DMS79 treated with DMSO at 0.1 percent for 48 hours (cell line): ENCODE measurements at places on chromosomes 16 and 17.

DNA sequence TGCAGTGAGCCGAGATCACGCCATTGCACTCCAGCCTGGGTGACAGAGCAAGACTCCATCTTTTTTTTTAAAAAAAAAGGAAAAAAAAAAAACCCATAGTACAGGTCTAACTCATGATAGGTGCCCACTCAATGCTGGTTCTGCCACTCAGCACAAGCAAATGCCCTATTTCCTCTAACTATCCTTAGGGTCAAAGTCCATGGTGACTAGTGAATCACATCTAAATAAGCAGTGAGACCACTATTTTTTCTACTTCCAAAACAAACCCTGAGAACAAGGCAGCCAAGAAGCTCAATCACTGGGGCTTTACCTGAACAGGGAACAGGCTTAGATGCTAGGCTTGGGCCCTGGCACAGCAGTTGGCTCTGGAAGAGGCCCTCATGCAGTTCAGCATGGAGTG is 3.4 kb downstream of the BLTP2 start:
- no peak for DNase-seq

DNA sequence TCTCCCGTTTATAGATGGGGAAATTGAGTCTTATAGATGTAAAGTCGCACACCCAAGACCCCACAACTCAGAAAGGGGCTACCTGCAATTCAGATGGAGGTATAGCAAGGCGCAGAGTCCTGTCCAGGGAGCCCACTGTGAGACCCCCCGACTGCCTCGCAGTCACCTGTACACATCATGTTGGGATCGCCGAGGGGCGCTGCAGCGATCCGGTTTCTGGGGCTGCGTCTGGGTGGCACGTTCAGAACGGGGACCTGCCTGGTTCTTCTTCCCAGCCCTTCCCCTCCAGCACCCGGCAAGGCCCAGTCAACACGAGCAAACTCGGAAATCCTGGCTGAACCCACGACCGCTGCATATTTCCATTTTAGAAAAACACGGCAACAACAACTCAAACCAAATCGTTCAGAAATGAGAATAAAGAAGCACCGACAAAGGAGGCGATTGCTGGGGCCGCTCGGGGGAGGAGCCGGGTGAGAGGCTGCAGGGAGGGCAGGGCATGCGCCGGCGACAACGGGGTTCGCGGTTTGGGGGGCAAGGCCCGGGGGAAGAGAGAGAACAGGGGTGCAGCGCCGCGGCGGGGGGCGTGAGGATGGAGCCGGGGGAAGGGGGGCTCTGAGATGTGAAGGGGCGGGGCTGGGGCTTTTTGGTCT is 643 bp downstream of the HSDL1 start:
- no peak for DNase-seq

DNA sequence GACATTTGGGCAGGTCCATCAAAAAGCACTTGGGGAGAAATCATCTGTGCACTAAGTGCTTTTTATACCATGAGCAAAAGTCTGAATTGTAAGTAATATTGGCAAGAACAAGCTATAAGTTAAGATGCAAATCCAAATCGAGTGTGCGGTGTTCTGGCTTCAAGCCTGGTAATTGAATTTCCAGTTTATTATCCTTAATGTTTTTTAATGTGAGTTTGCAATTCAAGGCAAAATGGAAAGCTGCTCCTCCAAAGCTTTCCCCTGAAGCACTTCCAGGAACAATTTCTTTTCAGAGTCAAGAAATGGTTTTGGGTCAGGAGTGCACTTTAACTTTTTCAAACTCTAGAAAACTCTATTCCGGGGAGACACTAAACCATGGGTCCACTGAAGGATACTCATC is 445.7 kb downstream of the TOX3 start:
- DNase-seq, result peak; percentile 42

- no peak for DNase-seq
These were observed 163.2 kb downstream of the PPM1E start for GRCh38 chr17:58918884-58919283.

GRCh38 chr17:32755045-32755805 is 121.7 kb downstream of the MYO1D start:
- peak; percentile 35 for DNase-seq

DNA sequence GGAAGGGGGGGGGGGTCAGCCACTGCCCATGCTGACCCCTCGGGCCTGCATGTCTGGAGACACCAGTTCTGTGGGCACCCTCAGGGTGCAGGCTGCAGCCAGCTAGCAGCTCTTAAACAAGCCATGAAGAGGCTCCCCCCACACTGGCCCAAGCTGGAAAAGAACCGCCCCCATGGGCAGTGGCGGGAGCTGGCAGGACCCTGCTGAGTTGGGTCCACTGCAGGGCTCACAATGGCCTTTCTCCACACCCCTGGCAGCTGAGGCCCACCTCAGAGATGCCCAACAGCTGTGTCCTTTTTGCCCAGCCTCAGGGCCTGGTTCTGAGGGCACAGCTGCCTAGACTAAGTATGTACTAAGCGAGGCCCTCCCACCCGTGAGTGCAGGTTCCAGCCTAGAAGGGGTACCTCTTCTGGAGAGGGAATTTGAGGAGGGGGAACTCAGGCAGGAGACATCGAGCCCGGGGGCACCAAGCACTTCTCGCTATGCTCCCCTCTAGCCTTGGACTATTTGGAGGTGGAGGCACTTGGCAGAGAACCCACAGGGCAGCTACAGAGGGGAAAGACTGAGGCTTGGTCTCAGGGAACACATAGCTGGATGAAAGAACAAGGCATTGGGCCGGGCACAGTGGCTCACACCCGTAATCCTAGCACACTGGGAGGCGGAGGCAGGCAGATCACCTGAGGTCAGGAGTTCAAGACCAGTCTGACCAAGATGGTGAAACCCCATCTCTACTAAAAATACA is 3.2 kb downstream of the THRA start:
- no peak for DNase-seq

DNA sequence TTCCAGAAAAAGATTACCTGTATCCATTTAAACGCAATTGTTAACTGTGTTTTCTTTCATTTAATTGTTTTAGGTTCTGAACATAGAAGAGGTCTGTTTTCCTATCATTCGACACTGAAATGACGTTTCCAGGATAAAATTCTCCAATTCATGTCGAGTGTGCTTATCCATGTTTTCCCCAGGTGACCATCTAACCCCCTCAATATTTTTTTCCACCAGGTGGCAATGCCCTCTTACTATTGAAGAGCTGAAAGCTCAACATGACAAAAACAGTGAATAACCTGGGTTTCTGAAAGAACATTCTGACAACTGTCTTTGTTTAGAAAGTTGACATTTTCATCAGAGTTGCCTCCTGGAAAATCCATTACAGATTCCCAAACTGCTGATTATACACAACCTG is 948.7 kb downstream of the KCNJ2 start:
- DNase-seq, result peak; percentile 12

DNA sequence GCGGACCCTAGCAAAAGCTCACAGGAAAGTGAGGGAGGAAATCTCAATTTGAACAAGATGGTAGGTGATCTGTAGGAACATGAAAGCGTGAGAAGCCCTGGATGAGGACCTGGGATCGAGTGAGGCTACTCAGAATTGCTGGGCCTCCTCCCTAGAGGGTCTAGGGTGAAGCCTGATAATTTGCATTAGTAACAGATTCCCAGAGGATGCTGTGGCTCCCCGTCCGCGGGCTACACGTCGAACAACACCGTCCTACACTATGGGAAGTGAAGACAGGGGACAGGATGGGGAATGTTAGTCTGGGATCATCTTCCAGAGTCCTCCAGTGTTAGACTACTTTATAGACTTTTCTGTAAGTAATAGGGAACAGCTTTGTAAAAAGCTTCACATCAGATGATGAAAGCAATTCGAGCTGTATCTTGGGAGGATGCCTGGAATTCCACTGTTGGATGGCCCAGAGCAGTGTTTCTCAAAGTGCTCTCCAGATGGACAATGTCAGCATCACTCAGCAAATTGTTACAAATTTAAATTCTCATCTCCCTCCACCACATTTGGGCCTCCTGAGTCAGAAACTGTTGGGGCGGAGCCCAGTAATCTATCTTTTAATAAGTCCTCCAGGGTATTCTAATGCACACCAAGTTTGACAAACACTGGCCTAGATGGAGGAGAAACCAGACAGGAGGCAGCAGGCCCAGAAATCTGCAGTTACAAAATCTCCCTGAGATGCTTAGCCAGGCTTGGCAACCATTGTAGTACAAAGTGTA is 6.5 kb downstream of the FNDC8 start:
- DNase-seq, result no peak

- no peak for DNase-seq
These were observed 221.2 kb downstream of the CA10 start for GRCh38 chr17:51937264-51937663.

DNA sequence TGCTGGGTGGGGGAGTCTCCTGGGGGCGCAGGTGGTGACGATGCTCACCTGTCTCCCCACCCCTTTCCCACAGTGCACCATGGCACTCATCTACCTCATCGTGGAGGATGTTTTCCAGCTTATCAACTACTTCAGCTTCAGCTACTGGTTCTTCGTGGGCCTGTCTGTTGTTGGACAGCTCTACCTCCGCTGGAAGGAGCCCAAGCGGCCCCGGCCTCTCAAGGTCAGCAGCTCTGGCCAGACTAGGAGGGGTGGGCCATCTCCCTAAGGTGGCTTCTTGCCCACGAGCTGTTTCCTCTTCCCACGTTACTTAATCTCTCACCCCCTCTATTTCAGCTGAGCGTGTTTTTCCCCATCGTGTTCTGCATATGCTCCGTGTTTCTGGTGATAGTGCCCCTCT is 14.5 kb downstream of the SLC7A6OS start:
- no peak for DNase-seq

GRCh38 chr17:29595943-29596774 is 3.2 kb downstream of the ANKRD13B start:
- DNase-seq, result peak; percentile 6

GRCh38 chr17:57372156-57372555 is 115.8 kb downstream of the MSI2 start:
- peak; percentile 28 for DNase-seq

DNA sequence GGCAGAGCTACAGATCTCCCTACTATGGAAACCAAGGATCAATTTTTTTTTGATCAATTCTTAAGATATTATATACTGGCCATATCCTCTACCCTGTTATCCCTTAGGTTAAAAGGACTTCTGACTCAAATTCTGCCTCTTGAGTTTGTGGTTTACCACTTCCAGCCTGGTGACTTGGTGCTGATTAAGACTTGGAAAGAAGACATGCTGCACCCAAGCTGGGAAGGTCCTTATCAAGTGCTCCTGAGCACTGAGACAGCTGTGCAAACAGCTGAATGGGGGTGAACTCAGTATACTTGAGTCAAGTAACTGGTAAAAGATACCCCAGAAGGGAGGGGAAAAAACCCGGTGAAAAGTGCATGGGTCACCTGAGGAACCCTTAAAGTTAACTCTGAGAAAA is 20.5 kb upstream of the SPACA3 start:
- DNase-seq, result peak; percentile 69

- peak; percentile 47 for DNase-seq
These were observed 878 bp downstream of the TAOK1 start for GRCh38 chr17:29390851-29391631.

DNA sequence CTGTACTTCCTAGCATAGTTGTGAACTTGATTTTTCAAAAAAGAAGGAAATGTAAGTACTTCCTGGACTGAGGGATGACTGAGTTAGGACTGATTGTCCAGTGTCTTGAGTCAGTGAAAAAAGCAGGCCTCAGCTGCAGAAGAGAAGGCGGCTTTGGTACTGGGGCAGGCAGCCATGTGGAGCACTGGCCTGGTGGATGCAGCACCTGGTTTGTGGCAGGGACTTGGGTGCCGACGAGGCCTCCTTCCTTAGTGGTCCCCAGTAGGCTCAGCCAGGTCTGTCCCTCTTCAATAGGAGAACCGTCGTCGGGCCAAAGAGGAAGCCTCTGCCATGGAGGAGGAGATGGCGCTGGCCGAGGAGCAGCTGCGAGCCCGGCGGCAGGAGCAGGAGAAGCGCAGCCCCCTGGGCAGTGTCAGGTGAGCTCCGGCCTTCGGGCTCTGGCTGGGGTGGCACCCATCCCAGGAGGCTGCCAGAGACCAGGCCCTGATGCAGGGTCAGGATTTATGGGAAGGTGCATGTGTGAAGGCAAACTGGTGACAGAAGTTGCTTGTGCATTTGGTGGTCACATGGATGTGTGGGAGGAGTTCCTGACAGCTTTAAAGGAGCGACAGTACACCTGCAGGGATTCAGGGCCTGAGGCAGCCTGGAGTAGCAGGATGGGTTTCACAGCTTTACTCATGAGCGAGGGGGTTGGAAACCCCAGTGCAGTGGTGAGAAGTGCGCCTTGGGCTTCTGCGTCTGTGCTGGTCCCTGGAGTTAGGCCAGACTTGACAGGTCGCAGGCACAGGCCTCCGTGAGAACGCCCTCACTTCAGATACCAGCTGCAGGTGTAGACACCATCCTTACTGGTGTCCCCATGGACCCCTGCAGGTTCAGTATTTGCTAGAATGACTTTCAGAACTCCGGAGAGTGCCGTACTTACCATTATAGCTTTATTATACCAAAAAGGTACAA is 17.3 kb downstream of the DHX38 start:
- no peak for DNase-seq

DNA sequence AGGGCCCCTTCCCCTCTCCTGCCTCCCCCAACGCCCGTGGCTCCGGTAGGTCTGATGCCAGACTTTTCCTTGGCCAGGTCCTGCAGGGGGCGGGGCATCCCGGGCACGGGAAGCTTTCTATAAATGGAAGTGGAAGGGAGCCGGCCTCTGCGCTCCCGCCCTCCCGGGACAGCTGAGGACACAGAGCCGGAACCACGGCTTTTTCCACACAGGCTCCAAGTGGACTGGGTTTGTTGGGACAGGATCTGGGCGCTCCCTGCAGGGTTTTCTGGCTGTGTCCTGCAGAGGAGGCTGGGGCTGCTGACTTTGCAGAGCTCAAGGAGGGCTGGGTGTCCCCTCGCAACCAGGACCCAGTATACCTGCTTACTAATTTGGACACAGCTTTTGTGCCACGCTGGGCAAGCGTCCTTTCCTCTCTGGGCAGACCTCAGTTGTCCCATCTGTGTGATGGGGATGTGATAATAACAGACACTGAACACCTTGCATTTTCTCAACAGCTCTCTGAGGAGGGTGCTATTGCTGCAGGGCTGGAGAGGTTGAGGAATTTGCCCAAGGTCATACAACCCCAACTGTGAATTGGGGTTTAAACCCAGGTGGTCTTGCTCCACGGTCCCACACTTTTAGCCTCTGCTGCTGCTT is 1.8 kb downstream of the TNS4 start:
- peak; percentile 80 for DNase-seq

- DNase-seq, result no peak
These were observed 20.1 kb upstream of the SP6 start for GRCh38 chr17:47871048-47871447.

GRCh38 chr17:73363442-73364154 is 51.8 kb upstream of the CDC42EP4 start:
- DNase-seq, result no peak

DNA sequence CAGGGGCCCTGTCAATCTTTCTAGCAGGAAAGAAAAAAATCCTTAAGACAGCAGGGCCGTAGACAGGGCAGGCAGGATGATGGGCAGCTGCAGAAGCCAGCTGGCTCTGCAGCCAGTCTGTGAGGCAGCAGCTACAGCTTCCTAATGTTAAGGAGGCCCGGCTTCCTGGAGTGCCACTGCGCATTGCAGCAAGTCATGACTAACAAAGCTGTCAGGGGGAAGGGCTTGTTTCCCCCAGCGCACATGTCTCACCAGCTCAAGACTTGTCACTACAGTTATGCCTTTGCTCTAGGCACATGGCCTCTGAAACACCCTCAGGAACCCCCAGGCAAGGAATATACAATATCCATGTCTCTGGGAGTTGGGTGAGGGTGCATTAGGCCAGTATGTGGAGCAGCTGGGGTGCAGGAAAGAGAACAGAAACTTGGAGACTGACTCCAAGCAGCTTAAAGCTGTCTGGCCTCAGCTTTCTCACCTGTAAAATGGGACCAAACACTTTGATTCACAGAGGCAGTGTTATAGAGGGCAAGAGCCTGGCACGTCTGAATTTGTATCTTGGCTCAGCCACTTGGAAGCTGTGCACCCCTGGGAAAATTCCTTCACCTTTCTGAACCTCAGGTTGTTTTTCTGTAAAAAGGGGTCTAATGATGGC is 220.0 kb downstream of the HAPSTR1 start:
- DNase-seq, result no peak
